Activated T-cell treated with anti-CD3 and anti-CD28 coated beads for 48 hours (primary cell): ENCODE measurements at places on chromosomes 6 and 20.

GRCh38 chr6:114194362-114195026 lies 148.3 kb downstream of the HS3ST5 start:
- DNase-seq: no peak

DNA sequence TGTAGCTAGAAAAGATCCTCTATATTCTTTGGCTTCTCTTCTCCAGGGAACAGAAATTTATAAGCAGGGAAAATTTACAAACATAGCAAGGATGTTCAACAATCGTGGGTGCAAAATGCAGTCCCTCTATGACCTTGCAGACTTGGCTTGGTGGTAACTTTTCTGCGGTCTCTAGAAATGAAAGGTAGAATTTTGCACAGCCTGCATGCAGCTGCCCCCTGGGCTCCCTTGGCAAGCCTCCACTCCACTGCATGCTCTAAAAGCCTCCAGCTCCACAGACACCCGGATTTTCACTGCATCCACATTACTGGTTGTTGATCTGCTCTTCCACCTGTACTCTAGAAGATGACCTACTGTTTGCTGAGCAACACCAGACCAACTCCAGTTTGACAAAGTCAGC lies 236.5 kb upstream of the EYS start:
- no peak for DNase-seq

DNA sequence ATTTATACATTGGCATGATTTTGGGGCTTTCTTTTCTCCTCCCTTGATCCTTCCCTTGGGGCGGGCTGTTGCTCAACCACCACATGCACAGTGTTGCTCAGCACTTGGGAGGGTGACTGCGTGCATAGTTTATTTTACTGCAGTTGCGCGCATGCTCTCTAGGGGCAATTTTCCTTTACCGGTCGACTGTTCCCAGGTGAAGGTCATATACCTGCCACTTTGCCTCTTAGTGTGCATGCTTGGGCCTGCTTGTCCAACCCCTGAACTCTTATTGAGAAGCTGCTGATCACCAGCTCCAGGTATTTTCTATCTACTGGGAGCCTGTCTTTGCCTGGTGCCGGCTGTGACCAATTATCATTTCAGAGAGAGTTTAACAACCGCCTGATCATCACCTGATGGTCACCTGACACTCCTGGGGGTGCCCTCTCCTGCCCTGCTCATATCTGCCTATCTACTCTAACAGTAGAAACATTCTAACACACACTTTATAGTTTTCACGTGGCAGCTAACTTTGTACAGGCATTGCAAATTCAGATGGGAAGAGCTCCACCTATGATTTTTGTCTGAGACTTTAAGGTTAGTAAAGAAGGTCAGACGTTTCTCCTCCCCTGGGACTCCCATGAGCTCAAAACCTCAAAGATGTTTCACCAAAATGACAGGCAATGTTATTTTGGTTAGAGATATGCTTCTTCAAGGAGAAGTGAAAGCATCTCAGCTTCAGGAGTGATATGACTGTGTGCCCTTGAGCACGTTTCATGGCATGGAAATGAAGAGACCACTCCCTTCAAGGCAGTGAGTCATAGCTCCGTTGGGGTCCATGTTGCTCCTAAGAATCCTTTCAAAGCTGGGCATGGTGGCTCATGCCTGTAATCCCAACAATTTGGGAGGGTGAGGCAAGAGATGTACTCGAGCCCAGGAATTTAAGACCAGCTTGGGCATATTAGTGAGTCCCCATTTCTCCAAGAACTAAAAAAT lies 227.5 kb upstream of the MYLIP start:
- peak; percentile 29 for DNase-seq

- no peak for DNase-seq
Measured at GRCh38 chr20:22106308-22106938, 401.0 kb downstream of the PAX1 start.

DNA sequence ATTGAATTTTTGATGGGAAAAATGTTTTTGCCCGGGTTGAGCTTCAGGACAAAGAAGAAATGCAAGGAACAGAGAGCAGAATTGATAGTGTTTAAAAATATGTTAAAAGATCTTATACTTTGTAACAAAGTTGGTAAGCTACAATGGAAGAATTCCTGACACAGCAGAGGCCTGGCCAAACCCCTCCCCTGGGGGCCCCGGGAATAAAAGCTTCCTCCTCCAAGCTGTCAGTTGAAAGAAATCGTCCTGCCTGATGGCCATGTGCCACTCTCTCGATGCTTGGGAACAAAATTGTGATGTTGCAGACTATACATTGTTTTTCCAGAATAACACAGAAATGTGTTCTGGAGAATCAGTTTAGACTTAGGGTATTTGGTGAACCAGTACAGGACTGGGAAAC lies 14.2 kb upstream of the TOX2 start:
- DNase-seq: no peak

DNA sequence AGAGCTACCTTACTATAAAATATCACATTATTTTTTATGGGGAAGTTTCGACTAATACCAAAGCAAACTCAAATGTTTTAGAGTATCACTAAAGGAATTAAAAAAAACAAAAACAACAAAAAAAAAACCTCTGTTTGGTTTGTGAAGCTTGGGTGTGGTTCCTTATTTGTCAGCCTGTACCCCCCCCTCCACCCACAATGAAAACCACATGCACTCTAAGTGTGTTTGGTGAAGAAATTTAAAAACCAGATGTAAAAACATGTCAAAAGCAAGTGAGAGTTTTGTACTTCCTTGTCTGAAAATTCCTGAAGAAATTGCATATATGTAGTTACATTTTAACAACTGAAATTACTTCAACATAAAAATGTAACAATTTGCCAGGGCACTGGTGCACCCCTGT lies 3.1 kb downstream of the STK38 start:
- no peak for DNase-seq

GRCh38 chr20:8218861-8219260 lies 86.8 kb downstream of the PLCB1 start:
- DNase-seq: no peak

DNA sequence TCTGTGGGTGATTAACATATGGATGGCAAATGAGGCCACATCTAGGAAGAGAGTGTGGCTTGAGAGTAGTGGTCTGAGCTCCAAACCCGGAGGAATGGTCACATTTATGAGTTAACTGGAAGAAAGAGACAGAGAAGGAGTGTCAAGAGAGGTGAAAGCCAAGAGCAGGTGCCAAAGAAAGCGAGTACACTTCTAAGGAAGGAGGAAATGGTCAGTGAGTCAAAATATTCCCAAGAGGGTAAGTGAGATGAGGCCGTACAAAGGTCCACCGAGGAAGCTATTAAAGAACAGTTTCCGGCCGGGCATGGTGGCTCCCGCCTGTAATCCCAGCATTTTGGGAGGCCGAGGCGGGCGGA lies 104.5 kb upstream of the RNF24 start:
- no peak for DNase-seq

DNA sequence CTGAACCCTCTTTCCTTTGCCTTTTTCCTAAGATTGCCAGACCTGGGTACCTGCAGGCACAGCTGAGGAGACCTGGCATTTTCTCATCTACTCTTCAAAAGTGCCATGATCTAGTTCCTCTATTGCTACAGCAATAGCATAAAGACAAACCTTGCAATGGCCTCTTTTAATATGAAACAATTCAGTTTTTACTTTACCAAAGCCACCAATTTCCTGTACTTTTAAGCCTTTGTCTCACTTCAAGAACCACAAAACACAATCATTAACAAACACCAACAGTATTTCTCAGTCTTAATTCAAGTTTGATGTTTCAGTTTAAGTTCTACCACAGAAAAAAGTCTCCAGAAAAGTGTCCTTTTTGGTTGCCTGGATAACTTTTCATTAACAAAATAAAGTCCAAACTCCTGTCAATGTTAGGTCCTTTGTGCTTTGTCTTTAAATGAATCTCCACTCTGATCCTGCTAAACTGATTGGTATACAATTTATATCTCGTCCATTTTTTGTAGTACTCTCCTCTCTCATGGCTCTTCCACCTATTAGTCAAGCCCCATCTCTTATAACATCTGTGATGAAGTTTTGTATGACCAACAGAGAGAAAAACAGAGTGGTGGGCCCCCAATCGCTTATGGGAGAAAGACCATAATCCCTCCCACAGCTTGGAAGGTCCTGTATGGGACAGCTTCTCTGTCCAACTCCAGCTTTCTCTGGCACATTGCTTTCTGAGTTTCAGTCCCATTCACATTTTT lies 50.5 kb upstream of the THEMIS start:
- DNase-seq: no peak

- DNase-seq: no peak
Measured at GRCh38 chr6:79719248-79719960, 88.3 kb downstream of the SH3BGRL2 start.

DNA sequence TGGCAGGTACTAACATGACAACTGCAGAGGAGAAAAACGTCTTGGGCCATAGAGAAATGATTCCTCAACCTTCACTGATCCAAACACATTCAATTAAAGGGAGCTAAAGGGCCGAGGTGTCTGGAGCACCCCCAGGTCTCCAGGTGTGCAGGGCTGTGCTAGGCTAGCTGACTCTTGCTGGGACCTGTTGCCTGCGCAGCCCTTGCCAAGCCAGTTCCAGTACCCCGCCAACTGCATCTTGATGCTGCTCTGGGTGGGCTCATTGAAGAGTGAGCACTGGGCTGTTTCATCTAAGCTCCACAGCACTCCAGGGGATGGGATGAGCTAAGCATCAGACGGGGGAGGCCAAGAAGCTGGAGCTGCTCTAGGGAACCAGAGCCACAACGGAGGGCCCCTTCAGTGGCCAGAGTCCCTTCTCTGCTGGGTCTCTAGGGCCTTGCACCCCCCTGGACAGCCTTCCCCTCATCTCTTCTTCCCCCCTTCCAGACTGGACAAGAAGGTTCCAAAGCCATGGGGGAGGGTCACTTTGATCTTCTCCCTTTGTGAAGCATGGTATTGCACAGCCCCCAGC lies 15.9 kb downstream of the LEMD2 start:
- DNase-seq: no peak

DNA sequence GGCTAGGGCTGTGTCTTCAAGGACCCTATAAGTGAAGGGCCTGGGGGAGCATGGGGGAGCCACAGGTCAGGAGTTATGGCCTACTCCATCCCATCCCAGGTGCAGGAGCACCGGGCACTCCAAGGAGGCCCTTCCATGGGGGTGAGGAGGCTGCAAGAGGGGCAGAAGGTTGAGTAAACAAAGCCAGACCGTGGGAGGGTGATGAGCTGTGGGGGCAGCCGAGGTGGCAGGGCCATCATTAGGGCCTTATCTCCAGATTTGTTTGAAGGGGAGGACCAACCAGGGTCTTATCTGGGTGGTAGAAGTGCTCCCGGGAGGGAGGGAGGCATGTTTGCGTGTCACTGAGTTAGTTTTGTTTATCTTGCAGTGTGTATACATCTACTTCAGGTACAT lies 2.1 kb upstream of the FAM83C start:
- DNase-seq: no peak

DNA sequence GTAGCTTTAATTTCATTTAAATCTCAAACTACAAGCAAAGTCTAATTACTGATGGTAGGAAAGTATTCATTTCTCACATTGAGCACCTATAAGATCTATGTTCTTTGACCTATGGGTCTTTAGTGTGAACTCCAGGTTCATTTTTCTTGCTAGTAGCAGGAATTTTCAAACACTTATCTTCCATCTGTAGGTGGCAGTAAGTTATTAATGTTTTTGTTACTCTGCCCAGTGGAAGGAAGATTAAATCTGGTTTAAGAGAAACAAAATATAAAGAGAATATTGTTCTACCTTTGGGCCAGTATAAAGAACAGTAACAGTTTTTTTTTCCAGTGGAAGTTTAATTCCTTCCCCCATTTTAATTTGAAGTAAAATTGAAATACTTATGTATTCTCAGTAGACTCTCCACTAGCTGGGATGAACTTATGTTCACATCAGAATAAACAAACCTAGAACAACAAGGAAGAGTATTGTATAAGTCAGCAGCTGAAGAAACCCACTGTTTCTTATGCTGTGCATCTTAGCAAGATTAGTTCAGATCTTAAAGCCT lies 328.2 kb downstream of the PHF3 start:
- DNase-seq: no peak

GRCh38 chr6:113853252-113853651 lies 3.9 kb upstream of the MARCKS start:
- DNase-seq: no peak

- no peak for DNase-seq
Measured at GRCh38 chr6:3731700-3732099, 19.8 kb downstream of the PXDC1 start.

- DNase-seq: no peak
Measured at GRCh38 chr20:16816192-16816591, 68.0 kb downstream of the OTOR start.

- no peak for DNase-seq
Measured at GRCh38 chr20:11051136-11051535, 377.3 kb upstream of the JAG1 start.

GRCh38 chr20:53055367-53056067 lies 83.4 kb downstream of the TSHZ2 start:
- no peak for DNase-seq

DNA sequence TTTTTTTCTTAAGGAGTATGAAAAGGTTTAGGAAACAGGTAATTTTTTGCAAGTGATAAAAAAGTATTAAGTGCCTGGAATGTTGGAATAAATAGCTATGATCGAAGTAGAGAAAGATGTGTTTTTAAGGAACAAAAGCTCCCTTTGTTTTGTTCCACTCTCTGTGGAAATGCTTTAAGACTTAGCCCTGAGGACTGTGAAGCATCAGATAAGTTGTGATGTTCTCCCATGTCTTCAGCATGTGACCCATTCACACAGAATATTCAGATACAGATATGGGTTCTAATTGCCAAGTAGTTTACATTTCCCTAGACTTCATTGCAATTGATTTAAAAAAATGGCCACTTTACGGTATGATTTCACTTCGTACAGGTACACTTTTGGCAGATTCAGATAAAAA lies 80.6 kb downstream of the KCNQ5 start:
- no peak for DNase-seq

DNA sequence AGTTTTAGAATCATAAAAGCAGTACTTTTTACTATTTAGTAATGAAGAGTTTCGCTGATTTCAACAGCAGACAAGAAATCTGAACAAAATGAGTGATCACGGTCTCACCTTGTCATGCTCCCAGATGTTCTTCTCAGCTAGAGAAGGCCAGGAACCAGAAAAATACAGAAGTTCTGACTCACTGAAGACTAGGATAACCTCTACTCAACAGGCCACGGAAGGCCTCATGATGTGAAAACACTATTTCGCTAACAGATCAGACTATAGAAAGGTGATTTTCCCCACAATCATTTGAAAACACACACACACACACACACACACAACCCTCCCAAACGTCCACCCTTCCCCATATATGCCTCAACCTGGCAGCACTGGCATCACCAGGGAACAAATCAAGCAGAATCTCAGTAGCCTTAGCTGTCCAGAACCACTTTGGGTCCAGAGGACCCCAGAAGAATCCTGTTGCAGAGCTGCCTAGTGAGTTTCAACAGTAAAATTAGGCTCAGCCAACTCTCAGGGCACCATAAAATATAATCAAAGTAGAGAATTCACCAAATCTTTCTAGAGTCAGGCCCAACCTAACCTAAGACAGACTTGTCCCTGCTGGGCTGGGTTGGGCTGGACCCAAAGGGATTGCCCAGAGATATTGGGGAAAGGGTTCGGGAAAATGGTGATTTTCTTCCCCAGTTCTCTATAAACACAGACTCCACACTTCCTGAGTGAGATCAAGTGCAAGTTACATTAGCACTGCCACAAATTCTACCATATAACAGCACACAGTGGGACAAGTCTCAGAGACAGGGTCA lies 7.9 kb downstream of the EXOC2 start:
- no peak for DNase-seq
